ENCODE measurements at places on chromosomes 1 and 21.

DNA sequence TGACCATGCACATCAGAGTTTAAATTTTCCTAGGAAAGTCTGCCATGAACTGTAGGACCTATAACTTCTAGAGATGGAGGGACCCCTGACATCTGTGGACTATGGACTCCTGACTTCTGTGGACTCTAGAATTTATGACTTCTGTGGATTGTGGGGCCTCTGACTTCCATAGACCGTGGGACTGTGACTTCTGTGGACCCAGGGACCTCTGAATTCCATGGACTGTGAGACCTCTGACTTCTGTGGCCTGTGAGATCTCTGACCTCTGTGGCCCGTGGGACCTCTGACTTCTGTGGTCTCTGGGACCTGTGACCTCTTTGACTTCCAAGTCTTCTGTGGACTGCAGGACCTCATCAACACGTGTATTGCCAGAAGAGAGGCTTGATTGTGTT lies 36.7 kb downstream of the PEX14 start:
- DNase-seq = no peak

GRCh38 chr1:71350805-71351204 lies 270.0 kb upstream of the ZRANB2 start:
- no peak for DNase-seq

GRCh38 chr1:169570172-169570574 lies 16.1 kb downstream of the F5 start:
- DNase-seq = no peak

GRCh38 chr1:6033986-6034749 lies 11.5 kb upstream of the KCNAB2 start:
- DNase-seq = no peak

- no peak for DNase-seq
These were observed 1.4 kb downstream of the PRCC start for GRCh38 chr1:156768610-156769295.

DNA sequence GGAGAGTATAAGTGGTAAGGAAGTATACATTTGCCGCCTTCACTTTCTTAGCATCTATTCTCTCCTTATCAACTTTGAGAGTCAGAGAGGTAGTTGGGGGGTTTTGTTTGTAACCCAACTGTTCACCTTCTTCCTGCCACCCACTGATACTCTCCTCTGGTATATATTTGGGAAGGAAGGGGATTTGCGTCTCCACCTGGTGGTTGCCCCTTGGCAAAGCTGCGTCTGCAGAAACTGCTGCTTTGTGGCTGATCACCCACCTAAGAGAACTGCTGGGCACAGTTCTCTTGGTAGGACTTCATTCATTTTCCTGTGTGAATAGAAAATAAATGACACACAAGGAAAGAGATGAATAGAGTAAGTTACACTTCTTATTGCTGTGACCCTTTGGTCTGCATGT lies 87.0 kb downstream of the SYT14 start:
- DNase-seq = no peak

GRCh38 chr1:164240081-164240480 lies 318.9 kb upstream of the PBX1 start:
- peak; percentile 9 for DNase-seq

DNA sequence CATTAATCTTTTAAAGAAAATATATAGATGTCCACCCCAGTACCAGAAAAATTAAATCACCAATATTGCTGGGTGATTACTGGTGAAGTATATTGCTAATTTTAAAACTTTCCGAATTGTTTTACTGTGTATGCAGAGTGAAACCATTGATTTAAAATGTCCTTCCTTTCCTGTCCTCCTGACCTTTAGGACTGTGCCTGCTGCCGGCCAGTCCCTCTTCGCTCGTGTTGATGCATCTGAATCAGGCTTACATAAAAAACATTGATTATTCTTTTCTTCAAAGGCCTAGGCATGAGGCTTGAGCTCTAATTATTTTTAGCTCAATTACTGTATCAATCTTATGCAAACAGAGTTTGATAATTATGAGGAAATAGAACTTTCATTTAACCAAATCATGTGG lies 1128.1 kb downstream of the BRINP3 start:
- DNase-seq = no peak

DNA sequence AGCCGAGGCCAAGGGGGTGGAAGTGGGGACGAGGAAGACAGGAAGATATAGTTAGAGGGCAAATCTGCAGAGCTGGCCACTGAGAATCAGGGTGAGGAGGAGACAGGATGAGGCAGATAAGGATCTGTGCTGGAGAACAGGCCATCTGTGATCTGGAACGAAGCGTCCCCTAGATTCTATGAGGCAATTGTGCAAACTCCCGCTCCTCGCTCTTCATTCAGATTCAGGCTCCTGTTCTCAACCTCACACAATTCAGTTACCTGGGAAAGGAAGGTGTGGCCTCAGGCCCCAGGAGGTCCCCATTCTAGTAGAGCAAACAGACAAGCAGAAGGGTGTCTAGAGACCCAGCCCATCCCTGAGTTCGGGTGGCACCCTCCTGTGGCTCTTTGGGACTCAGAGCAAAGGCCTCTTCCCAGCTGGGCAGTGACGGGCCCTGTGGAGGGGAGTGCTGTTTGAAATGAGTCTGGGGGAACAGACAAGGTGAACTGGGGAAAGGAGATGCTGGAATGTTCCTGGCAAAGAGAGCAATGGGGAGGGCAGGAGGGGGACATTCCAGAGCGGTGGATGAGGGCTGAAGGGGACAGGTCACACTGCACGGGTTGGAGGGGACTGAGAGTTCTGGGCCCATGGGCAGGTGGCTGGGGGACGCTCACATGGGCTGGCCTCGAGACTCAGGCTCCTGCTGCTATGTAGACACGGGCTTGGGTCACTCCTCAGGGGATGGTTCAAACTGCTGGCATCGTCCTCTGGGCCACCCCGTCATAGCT lies 39.9 kb upstream of the AJAP1 start:
- no peak for DNase-seq

GRCh38 chr1:244954359-244954758 lies 90.0 kb upstream of the HNRNPU start:
- no peak for DNase-seq

GRCh38 chr21:33011462-33011861 lies 14.3 kb upstream of the OLIG2 start:
- peak; percentile 89 for DNase-seq

DNA sequence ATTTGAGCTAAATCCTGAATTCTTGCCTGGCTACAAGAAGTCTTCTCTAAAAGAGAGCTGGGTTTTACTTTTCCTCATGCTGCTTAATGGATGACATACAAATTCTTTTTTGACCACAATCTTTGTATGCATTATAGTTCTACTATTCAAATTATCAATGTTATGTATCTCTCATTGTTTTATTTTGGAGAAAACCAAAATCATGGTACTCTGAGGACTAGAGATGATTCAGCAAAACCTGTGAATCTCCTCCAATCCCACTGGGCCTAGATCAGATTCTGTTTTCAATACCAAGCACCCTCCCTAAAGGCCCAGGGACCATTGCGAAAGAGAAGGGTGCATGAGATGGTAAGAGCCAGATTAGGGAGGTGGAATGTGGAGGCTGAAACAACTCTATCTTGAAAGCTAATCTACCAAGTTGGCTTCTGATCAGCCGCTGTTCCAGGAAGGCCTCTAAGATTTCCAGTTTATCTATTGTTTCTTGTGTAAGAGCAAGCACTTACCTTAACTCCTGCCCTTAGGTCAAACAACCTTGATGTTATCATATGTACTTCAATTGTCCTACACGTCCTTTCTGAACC lies 547.2 kb downstream of the PLPP3 start:
- no peak for DNase-seq

- DNase-seq = peak; percentile 50
These were observed 39.5 kb upstream of the UBE2U start for GRCh38 chr1:64163970-64164369.

DNA sequence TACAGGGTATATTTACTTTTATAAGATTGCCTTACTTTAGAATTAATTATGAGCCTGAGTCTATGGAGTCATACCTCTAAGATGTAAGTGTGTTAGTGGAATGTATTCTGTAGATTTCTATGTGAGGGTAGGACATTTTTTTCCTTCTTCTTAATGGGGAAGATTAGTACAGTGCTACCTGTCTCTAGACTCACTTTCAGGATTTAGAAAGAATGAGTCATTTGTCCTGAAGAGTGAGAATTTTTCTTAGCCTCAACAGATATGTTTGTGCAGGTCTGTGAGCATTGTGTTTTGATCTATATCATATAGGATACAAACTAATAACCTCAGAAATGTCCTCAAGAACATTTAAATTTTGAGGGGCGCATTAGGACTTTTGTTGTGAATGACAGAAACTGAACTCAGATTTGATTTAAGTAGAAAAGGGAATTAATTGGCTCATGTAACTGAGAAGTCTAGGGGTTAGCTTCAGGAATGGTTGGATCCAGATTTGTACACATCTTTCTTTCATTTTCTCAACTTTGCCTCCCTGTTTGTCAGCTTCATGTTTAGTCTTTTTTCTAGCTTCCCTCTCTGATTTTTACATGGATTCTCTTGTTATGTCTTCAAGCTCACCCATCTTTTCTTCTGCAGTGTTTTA lies 45.3 kb downstream of the TTC3 start:
- DNase-seq = no peak

- DNase-seq = no peak
These were observed 109.1 kb downstream of the APP start for GRCh38 chr21:26061437-26061836.

DNA sequence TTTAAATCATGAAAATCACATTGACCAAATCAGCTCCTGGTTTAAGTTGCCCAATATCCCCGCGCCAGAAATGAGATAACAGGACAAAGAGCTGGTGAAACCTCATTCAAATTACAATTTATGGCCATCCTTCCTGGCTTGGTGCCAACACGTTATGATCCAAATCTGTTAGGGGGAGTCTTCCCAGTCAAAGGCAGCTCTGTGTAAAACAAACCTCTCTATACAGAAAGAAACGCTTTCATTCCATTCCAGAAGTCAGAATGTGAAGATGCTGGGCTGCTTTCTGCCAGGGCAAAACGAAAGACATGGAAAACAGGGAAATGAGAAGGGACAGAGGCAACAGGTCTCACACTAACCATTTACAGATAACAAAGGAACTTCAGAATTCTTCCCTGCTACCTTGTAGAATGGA lies 53.5 kb upstream of the TIAM1 start:
- DNase-seq = no peak

- DNase-seq = no peak
These were observed 34.4 kb downstream of the NUCKS1 start for GRCh38 chr1:205715628-205716027.

DNA sequence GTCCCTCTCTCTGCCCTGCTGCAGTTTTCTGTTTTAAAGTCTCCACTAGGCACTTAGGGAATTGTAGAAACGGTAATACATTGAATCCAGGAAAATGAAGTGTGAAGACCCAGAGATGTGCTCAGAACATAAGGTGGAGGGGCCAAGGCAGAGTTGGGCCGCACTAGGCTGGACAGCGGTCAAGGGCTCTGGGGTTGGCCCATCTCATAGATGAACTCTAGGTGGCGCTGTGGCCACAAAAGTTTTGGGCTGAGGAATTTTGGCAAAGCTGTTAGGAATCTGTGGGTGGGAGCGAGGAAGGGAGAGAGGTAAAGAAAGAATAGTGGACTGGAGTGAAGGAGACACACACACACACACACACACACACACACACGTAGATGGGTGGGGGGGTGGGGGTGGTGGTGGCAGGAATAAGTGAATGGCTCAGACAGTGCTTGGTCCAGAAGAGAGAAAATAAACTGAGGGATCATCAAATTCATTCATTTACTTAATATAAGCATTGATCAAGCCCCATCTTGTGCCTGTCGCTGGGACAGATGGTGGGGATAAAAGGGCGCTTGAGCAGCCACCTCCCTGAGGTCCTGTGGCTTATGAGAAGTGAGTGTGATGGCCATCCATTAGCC lies 258.5 kb downstream of the TRABD2B start:
- peak; percentile 49 for DNase-seq

- no peak for DNase-seq
These were observed 7.4 kb downstream of the DMBX1 start for GRCh38 chr1:46497020-46497419.

DNA sequence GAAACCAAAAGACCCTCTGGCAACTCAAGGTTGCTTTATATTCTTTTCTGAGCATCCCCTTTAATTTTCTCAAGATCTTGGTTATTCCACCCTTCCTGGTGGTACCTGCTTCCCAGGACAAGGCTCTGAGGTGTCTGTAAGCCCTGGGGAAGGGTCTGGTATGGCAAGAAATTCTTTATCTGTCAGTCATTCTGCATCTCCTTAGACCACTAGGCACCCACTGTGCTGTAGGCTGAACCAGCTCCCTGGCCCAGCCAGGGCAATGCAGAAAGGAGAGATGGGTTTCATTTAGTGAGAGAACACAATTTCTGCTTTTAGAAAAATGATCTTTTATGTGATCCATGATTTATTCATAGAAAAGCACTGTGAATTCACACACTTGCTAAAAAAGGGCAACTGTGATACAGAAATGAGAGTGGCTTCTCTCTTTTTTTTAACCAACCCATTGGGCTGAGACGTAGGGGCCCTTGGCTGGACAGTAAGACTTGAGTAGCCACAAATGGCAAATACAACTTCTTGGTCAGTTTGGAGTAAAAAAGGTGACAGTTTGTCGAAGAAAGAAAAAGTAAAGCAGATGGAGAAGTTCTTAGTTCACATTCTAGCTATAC lies 4.1 kb downstream of the UROD start:
- no peak for DNase-seq

DNA sequence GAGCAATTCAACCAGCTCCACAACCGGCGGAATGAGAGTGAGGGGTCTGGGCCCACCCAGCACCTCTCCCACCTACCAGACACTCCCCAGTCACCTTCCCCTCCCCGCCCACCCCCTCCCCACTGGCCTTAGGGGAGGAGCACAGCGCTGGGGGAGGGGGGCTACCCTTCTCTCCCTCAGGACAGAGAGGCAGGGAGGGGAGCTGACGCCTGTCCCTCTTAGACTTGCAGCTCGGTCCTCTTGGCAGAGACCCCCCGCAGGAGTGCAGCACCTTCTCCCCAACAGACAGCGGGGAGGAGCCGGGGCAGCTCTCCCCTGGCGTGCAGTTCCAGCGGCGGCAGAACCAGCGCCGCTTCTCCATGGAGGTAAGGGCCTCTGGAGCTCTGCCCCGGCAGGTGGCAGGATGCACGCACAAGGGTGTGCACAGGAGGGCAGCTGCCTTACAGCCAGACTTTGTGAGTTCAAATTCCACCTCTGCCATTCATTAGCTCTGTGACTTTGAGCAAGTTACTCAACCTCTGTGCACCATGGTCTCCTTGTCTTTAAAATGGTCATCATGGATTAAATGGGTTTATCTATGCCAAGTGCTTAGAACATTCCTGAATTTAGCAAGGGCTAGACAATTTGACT lies 18.9 kb downstream of the CDK18 start:
- no peak for DNase-seq

DNA sequence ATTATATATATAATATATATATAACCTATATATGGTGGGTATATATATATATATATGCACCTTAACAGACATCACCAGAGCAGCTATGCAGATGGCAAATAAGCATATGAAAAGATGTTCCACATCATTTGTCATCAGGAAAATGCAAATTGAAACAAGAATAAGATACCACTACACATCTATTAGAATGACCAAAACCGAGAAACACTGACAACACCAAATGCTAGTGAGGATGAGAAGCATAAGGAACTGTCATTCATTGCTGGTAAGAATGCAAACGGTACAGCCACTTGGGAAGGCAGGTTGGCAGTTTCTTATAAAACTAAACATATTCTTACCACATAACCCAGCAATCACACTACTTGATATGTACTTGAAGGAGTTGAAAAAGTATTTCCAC lies 219.8 kb upstream of the PRMT6 start:
- DNase-seq = no peak

- DNase-seq = peak; percentile 82
These were observed at the start of gene GNG12 for GRCh38 chr1:67832737-67833601. TSS of gene GNG12 (minus strand) at chr1:67833467. CDS start at chr1:67707686, 125,781 bp downstream.

GRCh38 chr1:92043621-92044020 lies 13.8 kb downstream of the EPHX4 start:
- DNase-seq = no peak
